Left ventricle myocardium inferior (tissue), 1 donor: ENCODE measurements at places on chromosomes 13 and 19.

DNA sequence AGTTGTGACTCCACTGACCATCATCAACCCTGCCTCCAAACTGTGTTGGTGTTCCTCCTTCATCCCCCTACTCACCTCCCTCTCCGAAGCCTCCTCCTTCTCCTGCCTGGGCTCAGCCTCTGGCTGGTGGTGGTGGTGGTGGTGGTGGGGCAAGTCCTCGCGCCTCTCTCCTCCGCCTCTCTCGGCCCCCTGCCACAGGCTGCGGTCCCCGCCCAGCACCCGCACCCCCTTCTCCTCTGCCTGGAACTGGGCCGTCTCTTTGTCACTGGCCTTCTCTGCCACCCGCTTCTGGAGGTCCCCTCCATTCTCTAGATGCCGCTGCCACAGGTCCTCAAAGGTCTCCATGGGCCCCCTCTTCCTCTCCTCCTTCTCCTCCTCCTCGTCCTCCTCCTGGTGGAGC is 1.5 kb downstream of the CCER2 start:
- DNase-seq = no peak

DNA sequence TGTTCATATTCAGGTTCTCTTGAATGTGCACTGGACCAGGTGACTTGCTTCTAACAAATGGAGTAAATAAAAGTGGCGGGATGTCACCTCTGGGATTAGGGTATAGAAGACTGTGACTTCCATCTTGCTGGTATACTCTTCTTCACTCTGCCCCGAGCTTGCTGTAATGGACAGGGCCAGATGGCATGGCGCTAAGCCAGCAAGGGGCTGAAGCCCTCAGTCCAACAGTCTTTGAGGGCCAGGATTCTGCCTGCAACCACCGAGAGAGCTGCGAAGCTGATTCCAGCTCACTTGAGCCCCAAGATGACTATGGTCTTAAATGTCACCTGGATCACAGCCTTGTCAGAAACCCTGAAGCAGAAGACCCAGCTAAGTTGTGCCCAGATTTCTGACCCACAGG is 600.0 kb downstream of the FGF9 start:
- DNase-seq = no peak

DNA sequence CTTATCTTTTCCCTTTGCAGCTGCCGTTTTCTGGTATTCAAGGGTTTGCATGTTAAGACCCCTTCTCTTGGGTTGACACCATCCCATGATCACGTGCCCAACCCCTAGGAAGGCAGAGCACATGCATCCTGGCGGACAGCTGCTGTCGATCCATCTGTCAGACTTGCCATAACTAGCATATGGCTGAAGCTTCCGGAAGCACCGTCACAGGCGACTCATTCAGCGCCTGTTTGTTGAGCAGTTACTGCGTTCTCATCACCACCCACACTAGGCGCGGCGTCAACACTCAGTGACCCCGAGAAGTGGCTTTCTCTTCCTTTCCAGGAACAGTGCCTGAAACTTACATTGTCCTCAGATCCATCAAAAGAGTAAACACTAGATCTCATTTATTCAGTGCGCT is 93.6 kb downstream of the SOX1 start:
- no peak for DNase-seq

- DNase-seq = no peak
These were observed 484.5 kb downstream of the SLITRK6 start for GRCh38 chr13:85314686-85315085.
